Calu3 (cell line): ENCODE measurements at places on chromosomes 5 and 9.
A peak's percentile ranks its signal among the peaks of the same experiment; 100 is the strongest.

- DNase-seq, result no peak
Observed at GRCh38 chr5:10634050-10634449, 70.2 kb downstream of the ANKRD33B start.

- no peak for DNase-seq
Observed at GRCh38 chr5:24904981-24905517, 260.3 kb upstream of the CDH10 start.

DNA sequence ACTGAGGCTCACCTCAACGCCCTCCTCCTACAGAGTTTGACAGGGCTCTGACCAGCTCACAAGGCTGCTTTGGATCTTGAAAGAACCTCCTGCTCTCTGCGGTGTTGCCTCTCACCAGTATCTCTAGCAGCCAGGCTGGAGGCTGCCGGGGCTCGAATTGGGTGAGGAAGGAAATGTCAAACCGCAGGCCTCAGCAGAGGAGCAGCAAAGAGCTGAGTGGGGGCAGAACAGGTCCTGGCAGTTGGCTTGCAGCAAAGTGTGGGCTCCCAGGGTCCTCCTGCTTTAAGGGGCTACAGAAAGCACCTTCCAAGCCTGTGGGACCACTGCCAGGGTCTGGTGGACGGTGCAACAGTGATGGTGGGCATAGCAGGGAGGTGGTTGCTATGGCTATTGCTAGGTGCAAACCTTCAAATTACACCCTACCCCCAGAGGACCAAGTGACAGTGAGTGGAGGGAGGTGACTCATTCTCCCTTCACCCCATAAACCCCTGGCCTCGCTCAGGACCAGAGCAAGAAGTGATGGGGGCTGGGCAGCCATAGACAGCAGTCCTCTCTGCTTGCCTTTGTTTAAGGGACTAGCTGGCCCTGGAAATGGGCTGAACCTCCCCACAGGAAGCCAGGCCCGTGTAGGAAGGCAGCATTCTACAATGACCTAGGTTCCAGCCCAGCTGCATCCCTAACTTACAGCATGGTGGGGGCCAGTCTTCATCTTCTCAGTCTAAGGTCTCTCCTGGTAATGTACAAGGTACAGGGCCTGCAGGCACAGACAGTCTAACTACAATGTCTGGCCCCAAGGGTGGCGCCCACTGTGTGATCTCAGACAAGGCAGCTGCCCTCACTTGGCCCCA, 18.7 kb downstream of the LCP2 start:
- no peak for DNase-seq

DNA sequence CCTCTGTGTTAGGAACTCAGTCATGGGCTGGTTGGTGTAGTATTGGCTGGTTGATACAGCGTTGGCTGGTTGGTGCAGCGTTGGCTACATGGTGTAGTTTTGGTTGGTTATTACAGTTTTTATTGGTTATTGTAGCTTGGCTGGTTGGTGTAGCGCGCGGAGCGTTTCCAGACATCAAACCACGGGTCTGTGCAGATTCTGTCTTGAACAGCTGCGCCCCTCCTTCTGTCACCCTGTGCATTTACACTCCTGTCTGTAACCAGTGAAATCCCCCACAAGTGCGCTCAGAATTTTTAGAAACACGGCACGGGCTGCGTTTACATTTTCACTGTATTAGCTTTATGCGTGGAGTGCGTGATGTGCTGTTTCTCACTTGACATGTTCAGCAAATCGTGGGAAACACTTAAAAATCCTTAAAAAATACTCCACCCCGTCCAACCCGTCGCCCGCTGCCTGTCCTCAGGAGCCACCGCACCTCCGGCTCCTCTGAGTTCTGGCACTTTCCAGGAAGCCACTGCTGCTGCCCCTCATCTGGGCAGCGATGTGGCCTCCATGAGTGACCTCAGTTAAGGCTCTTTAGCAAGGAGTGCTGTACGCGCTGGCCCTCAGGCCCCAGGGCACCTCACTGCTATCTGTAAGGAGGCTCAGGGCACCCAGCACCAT, 20.8 kb downstream of the NKD2 start:
- DNase-seq, result no peak

DNA sequence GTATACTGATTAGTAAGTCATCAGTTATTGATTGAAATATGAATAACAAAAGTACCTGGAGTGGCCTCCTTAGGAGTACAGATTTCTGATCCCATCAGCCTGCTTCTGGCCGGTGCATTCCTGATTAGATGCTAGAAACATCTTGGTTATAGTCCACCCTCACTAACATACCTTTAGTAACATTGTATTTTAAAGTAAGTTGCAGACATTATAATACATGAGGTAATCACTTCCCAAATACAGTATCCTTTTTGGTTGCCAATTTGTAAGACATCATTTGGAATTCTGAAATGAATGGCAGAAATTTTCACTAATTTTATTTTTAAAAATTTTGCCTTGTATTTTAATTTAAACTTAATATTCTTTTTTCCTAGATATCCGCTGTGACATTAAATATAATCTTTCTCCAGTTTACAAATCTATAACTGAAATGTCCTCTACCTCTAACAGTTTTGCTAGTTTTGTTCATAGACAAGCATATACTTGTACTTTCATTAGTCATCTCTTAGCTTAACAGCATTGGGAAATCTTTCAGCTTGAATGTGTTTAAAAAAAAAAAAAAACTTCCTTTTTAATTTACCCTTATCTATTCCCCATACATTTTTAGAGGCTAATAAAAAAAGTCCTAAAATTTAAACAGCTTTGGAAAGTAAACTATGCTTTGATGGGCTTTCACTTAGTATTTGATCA, 178.9 kb downstream of the XRCC4 start:
- no peak for DNase-seq

- DNase-seq, result no peak
Observed at GRCh38 chr9:86549401-86549811, 195.2 kb upstream of the TUT7 start.

DNA sequence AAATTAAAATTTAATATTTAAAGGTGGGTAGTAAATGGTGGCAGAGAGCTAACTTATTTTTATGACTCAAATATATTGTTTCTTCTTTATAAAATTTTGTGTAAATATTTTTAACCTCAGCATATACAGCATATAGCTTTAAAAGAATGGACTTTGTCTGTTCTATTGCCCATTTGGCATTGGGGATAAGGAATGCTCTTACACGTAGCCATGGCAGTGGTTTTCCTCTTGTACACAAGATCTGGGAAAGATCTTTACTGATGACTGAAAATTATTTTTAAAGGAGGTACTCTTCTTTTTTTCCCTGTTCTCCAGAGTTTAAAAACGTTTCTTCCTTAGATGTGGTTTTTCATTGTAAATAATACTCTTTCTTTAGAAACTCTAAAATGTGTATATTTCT, 75.0 kb downstream of the PBX3 start:
- no peak for DNase-seq

DNA sequence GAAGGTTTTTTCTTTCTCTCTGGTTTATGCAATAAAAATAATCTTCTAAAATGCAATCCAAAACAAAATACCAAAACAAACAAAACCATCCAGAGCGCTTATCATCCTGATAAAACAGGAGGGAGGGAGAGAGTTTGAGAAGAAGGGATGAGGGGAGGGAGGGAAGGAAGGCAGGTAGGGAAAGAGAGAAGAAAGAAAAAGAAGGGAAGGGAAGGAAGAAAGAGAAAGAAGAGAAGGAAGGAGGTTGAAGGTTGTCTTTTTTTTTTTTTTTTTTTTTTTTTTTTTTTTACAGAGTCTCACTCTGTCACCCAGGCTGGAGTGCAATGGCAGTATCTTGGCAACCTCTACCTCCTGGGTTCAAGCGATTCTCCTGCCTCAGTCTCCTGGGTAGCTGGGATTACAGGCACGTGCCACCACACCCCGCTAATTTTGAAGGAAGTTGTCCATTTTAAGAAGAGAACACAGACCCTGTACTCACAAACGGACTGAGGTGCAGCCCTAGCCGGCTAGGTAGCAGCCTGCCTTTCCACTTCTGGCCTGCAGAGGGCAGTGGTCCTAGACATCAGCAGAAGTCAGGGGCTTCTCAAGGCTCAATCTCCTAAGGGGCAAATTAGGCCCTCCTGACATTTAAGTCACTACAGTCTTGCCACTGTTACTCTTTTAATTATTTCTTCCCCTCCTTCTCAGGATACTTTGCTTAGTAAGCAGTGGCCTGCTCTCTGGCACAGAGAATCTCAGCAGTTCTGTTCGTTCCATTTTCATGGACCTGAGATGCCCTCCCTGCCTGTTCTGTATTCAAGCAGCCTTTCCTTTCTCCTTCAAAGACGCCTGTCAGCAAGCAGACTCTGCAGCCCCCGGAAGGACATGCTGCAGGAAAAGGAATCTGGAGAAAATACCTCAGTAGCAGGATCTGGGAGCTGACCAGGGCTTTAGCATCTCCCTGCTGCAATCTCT, 76.4 kb downstream of the EPB41L4B start:
- DNase-seq, result peak; percentile 66

- no peak for DNase-seq
Observed at GRCh38 chr9:134693011-134693410, 51.4 kb downstream of the COL5A1 start.

- DNase-seq, result no peak
Observed at GRCh38 chr9:125842242-125842641, 95.1 kb downstream of the PBX3 start.

DNA sequence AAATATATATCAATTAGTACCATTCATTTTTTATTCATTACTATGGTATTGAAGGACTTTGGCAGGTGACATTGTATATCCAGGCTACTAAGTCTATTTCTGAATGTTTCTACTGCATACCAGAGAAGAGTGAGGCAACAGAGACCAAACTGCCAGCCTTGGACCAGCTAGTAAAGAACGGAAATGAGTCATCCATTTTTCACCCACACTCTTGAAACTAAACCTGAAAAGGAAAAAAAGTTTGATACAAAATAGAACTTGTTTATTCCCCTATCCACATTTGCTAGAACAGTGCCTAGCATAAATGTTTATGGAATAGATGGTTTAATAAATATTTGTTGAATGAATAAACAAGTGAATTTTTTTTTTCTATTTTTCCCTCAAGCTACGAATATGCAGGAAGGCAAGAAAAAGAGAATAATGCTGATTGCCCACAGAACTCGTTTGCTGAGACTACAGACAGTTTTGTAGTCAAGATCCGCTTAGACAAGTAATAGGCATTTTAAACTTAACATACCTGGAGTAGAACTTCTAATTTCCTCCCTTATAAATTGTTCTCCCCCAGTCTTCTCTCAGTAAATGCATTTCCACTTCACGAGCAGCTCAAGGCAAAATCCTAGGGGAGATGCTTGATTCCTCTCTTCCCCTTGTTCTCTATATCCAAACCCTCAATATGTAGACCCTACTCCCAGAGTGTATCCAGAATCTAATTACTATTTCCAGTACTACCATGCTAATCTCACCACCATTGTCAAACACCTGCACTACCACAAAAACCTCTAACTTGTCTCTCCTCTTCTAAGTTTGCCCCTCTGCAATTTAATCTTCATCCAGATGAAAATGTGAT, 146.2 kb upstream of the RASA1 start:
- DNase-seq, result peak; percentile 60

DNA sequence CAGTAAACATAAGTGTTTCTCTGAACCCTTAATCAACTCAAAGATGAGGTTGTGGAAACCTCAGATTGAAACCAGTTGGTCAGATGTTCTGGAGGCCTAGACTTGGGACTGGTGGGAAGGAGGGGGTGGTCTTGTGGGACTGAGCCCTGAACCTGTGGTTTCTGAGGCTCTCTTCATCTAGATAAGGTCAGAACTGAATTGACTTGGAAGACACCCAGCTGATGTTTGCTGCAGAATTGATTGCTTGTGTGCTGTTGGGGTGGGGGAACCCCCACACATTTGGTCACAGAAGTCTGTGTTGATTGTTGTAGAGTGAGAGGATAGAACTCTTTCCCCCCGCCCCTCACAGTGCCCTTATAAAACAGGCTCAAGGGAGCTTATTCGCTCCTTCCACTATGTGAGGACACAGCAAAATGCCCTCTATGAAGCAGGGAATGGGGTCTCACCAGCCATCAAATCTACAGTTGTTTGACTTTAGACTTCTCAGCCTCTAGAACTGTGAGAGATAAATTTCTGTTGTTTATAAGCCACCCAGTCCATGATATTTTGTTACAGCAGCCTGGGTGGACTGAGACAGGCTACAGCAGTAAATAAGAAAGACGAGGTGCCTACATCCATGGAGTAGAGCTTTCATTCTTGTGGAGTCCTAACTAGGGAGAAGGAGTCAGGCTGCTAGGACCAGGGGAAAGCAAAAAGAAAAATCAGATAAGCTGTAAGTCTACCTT, 25.7 kb upstream of the UGCG start:
- no peak for DNase-seq

DNA sequence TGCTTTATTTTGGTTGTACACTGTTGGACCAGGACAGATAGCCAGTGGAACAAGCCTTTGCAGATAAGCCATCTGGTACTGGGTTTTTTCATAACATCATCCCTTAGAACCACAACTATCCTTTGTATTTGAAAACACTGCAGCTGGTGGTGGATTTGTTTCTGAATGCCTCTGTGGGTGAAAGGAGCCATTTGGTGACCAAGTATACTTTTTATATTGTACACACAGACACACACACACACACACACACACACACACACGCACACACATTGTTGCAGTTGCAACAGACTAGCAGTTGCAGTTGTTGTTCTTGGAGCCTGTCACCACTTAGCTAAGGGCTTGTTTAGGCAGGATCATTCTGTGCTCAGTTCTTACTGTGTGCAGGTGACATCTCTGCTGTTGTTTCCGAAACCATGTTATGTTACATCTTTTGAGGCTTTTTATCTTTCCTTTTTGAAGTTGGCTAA, 22.9 kb upstream of the CAVIN4 start:
- no peak for DNase-seq

GRCh38 chr9:95284162-95285080, 33.1 kb downstream of the FANCC start:
- peak; percentile 40 for DNase-seq

- DNase-seq, result no peak
Observed at GRCh38 chr9:129851821-129852220, 16.6 kb downstream of the USP20 start.

DNA sequence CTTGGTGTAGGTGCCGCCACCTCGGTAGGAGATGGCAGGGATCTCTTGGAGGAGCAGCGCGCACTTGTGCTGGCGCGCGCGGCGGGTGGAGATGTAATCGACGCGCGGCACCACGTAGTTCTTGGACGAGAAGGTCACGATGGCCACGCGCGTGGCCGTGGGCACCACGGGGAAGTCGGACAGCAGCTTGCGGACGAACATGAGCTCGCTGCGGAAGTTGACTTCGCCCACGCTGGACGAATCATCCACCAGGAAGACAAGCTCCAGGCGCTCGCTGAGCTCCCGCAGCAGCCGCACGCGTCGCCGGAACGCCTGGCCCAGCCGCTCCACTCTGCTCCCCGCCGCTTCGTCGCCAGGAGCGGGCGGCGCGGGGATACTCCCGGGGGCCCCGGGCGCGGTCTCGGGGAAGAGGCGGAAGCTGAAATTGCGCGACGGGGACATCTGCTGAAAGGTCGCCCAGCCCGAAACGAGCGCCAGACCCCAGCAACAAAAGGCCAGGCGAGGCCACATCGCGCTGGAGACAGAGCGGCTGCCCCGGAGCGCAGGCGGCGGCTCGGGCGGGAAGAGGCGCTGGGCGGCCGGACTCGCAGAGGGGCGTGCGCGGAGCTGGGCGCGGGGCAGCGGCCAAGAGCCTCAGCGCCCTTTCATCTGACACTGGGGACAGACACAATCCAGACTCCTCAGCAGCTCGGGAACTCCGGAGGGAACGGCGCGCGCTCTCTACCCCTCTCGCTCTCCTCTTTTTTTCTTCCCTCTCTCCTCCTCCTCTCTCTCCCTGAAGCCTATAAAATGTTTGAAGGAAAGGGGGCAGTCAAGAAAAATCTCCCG, at the start of gene SVEP1:
Gene SVEP1 (minus strand): TSS at position 708 of the 828 bp plus-strand sequence. CDS start 198 bp downstream, at position 510.
- no peak for DNase-seq
